ENCODE measurements at places on chromosomes 6 and 20. TPM values are rescaled to one million over a fixed set of nuclear protein-coding genes. Genes with fewer than 3 reads are reported as not detected.

Gene GPX5
- total RNA-seq, result not detected

Gene SSTR4
- total RNA-seq, result not detected

Gene ERVFRD-1
- not detected for total RNA-seq

Gene KIAA1755
- not detected for total RNA-seq

Gene DEFB132
- not detected for total RNA-seq

Gene MRAP2
- not detected for total RNA-seq

Gene ENPP3
- not detected for total RNA-seq

Gene MYLK4
- 0.26 TPM for total RNA-seq

Gene ZC3H12D
- total RNA-seq, result 12.8 TPM

Gene COL9A1
- not detected for total RNA-seq

Gene PAX1
- total RNA-seq, result not detected

Gene RAD21L1
- not detected for total RNA-seq

Gene PPIL6
- total RNA-seq, result not detected

Gene HTR1E
- total RNA-seq, result not detected

Gene GJA1
- not detected for total RNA-seq

Gene VGLL2
- not detected for total RNA-seq

Gene PPP1R18
- total RNA-seq, result 254 TPM

Gene AGER
- 41.4 TPM for total RNA-seq

Gene OARD1
- 30.1 TPM for total RNA-seq
